Heart left ventricle (tissue), 16 donors: ENCODE measurements at places on chromosomes 6 and 20.
A peak's percentile ranks its signal among the peaks of the same experiment; 100 is the strongest.

DNA sequence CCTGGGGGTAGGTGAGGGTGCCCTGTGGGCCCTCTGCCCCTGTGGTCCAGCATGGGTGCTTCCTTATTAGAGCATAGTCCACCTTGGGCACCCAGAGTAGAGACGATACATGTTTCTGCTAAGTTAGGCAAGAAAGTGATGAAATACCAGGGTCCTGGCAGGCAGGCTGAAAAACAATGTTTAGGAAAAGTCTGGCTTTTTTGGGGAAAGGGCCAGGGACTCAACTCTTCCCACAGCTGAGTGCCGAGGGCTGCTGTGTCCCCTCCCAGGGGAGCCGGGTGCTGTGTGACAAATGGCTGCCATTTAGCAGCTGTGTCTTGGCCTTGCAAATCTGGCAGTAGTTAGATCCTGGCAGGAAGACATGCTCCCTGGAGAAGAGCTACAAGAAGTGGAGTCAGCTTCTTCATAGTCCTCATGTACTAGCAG is 61.5 kb downstream of the RREB1 start:
- DNase-seq: peak; percentile 60

- DNase-seq: no peak
Observed at GRCh38 chr6:158960026-158960425, 40.0 kb downstream of the RSPH3 start.

DNA sequence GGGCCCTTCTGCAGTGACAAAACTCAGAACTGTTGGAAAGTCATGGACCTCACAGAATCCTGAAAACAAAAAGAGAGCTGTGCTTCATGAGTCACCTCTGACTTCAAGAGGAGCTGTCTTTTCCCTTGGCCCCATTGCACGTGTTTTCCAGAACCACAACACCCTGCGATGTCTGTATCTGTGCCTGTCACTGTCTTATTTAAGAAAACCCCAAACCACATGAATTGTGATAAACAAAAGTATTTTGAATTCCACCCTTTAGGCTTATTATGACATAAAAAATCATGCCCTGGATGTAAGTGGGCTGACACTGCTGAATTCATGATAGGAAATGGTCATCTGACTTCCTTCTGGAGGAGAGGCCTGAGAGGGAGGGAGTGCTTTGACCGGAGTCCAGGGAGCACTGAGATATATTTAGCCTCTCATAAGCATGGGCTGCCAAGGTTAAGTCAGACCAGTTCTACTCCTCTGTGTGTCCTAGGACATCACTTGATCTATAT is 96.4 kb upstream of the DUSP22 start:
- DNase-seq: peak; percentile 57

DNA sequence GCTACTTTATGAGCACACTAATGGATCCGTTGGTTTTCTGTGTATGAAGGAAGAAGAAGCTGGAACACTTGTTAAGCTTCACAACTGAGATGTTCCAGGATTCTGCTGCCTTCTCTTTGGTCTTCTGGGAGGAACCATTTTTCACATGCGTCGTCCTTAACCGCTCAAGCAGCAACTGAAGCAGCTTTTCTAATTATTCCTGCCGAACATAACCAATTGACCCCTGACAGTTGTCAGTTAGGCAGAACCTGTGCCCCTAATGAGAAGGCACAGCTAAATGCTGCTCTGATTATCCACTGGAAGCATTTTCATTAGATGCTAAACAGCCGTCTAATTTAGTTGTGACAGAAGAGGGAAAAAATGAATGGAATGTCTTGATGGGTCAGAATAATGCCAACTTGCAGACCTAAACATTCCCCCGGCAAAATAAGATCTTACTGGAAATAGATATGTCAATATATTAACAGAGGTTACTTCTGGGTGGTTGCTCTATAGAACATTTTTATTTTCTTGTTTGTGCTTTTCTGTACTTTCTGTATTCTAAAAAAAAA is 85.0 kb upstream of the SMLR1 start:
- no peak for DNase-seq

GRCh38 chr6:86682297-86682696 is 255.0 kb upstream of the HTR1E start:
- DNase-seq: no peak

- no peak for DNase-seq
Observed at GRCh38 chr20:4633780-4634179, 87.9 kb upstream of the PRND start.

GRCh38 chr20:54272901-54273488 is 65.1 kb downstream of the PFDN4 start:
- DNase-seq: no peak

DNA sequence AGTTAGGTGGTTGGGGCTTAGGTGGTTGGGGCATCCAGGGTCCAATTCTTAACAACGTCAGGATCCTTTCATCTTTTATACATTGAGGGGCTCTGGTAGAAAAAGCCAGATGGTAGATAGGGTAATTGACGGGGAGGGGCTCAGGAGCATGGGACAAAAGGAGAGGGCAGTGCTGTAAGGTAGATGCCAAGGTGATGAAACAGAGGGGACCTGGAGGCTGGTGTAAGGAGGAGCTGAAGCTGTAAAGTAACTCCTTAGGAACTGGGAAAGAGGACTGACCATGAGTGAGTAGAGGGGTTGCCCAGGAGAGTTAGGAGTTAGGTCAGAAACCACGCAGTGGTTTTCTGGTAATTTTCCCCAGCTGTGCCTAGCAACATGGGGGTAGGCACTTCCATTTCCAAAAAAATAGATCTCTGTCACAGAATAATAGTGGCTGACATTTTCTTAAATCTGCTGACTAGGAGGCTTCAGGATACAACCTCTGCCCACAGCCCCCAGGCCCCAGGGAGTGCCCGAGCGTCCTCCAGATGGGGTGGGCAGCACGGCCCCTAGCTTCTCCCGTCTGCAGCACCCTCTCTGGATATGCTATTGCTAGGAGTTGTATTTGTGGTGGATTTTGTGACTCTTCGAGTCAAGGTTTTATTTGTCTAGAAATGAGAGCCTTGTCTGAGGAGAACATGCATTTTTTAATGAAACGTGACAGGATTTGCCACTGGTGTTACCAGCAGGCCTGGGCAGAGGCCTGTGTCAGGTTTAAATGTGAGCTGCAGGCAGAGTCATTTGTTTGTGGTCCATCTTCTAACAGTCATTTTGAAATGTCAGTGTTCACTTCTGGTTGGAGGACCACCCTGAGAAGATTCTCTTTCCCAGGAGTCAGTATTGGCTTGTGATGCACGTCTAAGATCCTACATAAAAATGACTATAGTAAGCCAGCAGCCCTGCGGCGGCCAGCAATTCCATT is 44.6 kb downstream of the TULP4 start:
- DNase-seq: no peak

GRCh38 chr6:150293423-150294173 is 75.2 kb upstream of the IYD start:
- DNase-seq: no peak

DNA sequence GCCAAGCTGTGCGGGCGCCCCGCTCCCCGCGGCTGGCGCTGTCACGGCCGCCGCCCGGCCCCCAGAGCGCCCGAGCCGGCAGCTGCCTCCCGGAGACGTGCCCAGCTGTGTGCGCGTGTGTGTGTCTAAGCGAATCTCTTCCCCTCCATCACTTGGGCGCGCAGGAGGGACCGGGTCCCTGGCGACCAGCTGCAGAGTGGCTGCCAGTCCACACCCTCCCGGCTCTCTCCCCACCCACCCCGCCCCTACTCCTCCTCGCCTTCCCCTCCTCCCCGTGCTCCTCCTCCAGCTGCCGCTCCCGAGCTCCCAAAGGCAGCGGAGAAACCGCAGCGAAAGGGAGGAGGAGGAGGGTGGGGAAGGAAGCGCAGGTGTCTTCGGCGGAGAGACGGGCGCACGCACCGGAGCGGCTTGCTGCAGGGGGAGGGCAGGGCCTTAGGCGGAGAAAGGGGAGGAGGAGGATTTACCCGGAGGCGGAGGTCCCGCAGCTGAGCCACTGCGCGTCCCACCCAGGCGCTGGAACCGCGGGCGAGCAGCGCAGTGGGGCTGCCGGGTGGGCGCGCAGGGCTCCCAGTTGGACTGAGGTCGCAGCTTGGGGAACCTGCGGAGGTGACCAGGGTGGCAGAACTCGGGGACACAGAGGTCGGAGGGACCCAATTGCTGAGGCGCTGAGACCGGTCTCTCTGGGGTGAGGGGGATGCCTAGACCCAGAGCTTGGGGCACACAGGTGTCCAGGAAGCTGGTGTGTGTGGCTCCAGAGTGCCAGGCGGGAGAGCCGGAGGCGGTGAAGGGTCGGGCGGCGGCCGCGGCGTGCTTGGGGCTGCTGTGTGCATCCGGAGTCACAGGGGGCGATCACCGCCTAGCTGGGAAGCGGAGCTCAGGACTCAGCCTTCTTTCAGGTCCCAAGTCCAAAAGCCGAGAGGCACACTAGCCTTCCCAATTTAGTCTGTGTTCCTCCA is at the start of gene HS3ST5:
HS3ST5 (minus strand) TSS at position 198 of the 956 bp plus-strand sequence. CDS start 280,178 bp downstream, outside the sequence.
- peak; percentile 19 for DNase-seq

GRCh38 chr6:110355022-110355421 is 3.1 kb downstream of the METTL24 start:
- DNase-seq: no peak

GRCh38 chr20:53413186-53413631 is 180.4 kb downstream of the ZNF217 start:
- peak; percentile 66 for DNase-seq
